CD8-positive, alpha-beta memory T cell (primary cell): ENCODE measurements at places on chromosomes 11 and 22. TPM values are rescaled to one million over a fixed set of nuclear protein-coding genes. Genes with fewer than 3 reads are reported as not detected.

DNA sequence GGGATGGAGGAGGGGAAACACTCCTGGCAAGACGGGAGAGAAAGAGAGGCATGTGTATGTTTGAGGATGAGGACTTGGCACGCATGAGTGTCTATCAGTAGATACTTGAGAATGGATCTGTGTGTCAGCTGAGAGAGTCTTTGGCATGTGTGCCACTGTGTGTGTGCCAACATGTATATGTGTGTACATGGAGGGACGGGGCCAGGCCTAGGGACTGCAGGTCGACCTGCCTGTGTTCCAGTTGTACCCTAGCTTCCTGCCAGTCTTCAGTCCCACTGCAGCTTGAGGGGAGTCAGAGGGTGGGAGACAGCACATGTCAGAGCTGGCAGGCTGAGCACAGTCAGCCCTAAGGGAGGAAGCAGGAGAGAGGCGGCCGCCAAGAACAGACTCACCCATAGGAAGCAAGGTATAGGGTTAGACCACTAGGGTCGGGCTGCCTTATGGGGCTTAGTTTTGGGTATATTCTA lies 5.6 kb downstream of the CLCF1 start:
- H3K27ac ChIP-seq = no peak overlapping the region
- no peak overlapping the region for H3K4me3 ChIP-seq
- H3K36me3 ChIP-seq = no peaks in the 10 kb centered on the region
- H3K4me1 ChIP-seq = peaks cover 58% of the 10 kb centered on the region
- H3K27me3 ChIP-seq = no peaks in the 10 kb centered on the region

DNA sequence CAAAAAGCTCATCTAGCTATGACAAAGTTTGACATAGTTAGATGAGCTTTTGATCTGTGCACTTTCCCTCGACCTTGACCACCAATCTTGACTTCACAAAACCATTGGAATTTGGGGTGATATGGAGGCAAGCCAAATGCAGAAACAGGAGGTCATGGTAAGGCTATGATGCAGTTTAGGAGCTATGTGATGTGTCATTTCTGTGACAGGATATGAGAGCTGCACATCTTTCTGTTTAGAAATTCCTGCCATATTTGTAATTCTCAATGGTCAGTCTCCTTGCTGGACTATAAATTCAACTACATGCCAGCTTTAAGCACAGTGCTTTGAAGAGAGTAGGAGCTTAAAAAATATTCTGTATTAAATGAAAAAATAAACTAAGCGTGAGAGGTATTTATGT lies 12.9 kb downstream of the OR51B6 start:
- no peak for DNase-seq
- no peaks in the 10 kb centered on the region for H3K27me3 ChIP-seq
- H3K27ac ChIP-seq = no peak overlapping the region
- no peaks in the 10 kb centered on the region for H3K36me3 ChIP-seq
- H3K4me1 ChIP-seq = no peaks in the 10 kb centered on the region

- H3K4me1 ChIP-seq = no peaks in the 10 kb centered on the region
- H3K36me3 ChIP-seq = peaks cover 27% of the 10 kb centered on the region
- H3K27me3 ChIP-seq = no peaks in the 10 kb centered on the region
- no peak overlapping the region for H3K4me3 ChIP-seq
- no peak overlapping the region for H3K27ac ChIP-seq
Measured at GRCh38 chr11:61352038-61352437, 9.6 kb downstream of the CYB561A3 start.

DNA sequence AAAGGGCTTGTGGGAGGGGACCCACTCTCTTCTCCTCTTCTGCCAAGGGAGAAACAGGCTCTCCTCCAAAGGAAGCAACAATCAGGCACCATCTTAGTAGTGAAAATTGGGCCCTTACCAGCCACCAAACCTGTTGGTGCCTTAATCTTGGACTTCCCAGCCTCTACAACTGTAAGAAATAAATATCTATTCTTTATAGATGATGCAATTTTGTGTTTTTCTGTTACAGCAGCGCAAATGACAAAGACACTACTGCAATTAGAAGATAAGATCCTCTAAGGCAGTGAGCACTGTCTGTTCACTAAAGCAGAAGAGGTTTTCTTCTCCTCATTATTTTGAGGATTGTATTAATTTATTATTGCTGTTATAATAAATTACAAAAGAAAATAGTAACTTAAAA lies 691.4 kb upstream of the CCDC179 start:
- H3K4me3 ChIP-seq = no peak overlapping the region
- H3K27me3 ChIP-seq = no peaks in the 10 kb centered on the region
- no peak overlapping the region for H3K27ac ChIP-seq
- H3K4me1 ChIP-seq = no peaks in the 10 kb centered on the region

DNA sequence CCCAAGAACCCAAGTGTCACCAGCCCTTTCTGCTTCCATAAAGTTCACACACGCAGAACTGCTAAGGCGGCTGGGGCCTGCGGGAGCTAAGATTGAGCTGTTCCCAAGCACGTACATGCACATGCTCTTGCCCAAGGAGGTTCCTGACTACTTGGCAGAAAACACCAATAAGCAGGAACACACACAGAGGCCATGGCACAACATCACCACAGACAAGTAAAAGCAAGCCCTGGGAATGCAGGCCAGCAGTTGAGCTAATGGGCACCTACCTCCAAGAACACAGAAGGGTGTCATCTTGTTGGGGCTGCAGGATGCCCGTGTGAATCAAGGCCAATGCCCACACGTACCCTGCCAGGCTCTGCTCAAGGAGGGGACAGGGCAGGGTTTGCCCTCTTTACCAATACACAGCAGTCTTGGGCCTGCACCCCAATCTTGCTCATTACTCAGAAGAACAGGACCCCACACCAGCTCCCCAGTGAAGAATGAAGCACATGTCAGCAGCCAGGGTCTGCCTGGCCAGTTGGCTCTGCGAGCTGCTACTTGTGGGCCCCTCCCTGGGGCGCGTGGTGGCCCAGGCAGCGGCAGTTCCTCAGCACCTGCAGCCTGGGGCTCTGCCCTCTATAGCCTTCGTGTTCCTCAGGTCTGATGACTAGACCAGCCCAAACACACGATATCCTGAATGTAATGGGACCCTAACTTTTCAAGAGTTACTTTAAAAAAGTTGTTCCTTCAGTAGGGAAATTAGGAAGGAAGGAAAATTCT lies 32.3 kb upstream of the CYP2D6 start:
- no peak overlapping the region for H3K4me3 ChIP-seq
- DNase-seq = no peak
- no peaks in the 10 kb centered on the region for H3K27me3 ChIP-seq
- H3K4me1 ChIP-seq = no peaks in the 10 kb centered on the region

DNA sequence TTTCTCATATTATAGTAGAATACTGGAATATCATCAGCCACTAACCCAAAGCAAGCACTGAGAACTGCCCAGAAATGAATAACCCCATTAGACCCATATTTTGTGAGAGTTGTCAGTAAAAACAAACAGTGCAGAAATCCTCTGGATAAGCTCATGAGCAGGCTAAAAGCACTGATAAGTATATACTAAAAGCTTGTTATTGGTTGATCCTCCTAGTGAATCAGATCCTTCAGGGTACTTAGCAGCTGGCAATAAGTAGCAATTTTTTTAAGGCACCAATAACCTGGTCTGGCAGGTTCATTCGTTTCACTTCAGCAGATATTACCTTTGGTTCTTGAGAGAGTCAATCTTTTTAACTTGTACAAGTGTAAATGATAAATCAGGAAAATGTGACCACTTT lies 1.2 kb downstream of the NOX4 start:
- no peak for DNase-seq
- no peak overlapping the region for H3K4me3 ChIP-seq
- no peaks in the 10 kb centered on the region for H3K36me3 ChIP-seq
- H3K4me1 ChIP-seq = no peaks in the 10 kb centered on the region
- H3K27me3 ChIP-seq = no peaks in the 10 kb centered on the region
- H3K27ac ChIP-seq = no peak overlapping the region

- H3K36me3 ChIP-seq = peaks cover 3% of the 10 kb centered on the region
- H3K4me3 ChIP-seq = no peak overlapping the region
- peaks cover 28% of the 10 kb centered on the region for H3K4me1 ChIP-seq
- no peak for DNase-seq
Measured at GRCh38 chr22:31486951-31487350, 2.7 kb downstream of the EIF4ENIF1 start.

- H3K4me3 ChIP-seq = no peak overlapping the region
- H3K36me3 ChIP-seq = no peaks in the 10 kb centered on the region
- no peak for DNase-seq
- no peak overlapping the region for H3K27ac ChIP-seq
- peaks cover 12% of the 10 kb centered on the region for H3K27me3 ChIP-seq
Measured at GRCh38 chr11:8080069-8080670, 841 bp upstream of the TUB start.

- H3K27ac ChIP-seq = no peak overlapping the region
- no peak overlapping the region for H3K4me3 ChIP-seq
- H3K36me3 ChIP-seq = no peaks in the 10 kb centered on the region
Measured at GRCh38 chr11:69911310-69912160, 92.3 kb upstream of the FGF3 start.

GRCh38 chr11:19940831-19941230 lies 219.4 kb downstream of the DBX1 start:
- H3K27me3 ChIP-seq = no peaks in the 10 kb centered on the region
- H3K4me3 ChIP-seq = no peak overlapping the region
- no peaks in the 10 kb centered on the region for H3K4me1 ChIP-seq
- H3K27ac ChIP-seq = no peak overlapping the region
- DNase-seq = no peak

- no peaks in the 10 kb centered on the region for H3K36me3 ChIP-seq
- no peaks in the 10 kb centered on the region for H3K27me3 ChIP-seq
- no peaks in the 10 kb centered on the region for H3K4me1 ChIP-seq
- H3K4me3 ChIP-seq = no peak overlapping the region
- H3K27ac ChIP-seq = no peak overlapping the region
Measured at GRCh38 chr11:104094576-104094975, 58.1 kb downstream of the DDI1 start.

DNA sequence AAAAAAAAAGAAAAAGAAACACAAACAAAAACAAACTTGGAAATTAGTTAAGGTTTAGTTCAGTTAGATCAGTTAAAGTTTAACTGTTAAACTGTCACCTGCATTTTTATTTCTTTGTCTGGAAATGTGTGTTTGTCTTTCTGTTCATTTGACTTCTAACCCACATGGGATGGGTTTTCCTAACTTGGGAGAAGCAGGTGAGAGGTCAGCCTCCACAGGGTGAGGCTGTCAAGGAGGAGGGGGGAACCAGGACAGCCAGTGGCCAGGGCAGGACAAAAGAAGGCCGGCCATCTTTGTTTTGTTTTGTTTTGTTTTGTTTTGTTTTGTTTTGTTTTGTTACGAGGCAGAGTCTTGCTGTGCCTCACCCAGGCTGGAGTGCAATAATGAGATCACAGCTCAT lies 13.4 kb upstream of the GCAT start:
- DNase-seq = no peak
- no peak overlapping the region for H3K4me3 ChIP-seq
- no peaks in the 10 kb centered on the region for H3K27me3 ChIP-seq
- no peaks in the 10 kb centered on the region for H3K4me1 ChIP-seq
- no peaks in the 10 kb centered on the region for H3K36me3 ChIP-seq
- no peak overlapping the region for H3K27ac ChIP-seq

- no peaks in the 10 kb centered on the region for H3K27me3 ChIP-seq
- H3K4me3 ChIP-seq = no peak overlapping the region
- no peak for DNase-seq
Measured at GRCh38 chr11:116182356-116182966, 590.3 kb downstream of the BUD13 start.

DNA sequence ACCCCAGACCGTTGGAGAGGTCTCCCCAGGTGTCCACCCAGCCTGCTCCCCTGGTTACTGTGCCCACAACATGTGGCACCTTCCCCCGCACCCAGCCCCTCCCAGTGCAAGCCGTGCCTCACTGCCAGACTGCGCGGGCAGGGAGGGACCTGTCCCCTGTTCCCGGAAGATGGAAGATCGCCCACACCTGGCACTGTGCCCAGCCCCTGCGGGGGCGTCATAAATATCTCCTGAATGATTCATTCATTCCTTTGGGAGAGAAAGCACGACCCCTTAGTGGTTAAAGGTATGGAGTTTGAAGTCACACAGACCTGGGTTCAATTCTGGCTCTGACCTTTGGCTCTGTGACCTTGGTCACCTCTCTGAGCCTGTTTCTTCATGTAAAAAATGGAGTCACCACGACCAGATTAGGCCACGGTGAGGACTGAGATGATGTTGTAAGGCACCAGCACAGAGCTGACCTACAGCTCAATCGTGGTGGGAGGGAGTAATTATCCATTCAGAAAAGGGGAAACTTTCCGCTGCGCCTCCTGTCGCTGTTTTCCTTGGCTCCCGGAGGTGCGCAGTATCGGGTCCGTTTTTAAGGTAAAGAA lies 497 bp upstream of the SYT12 start:
- no peak for DNase-seq
- no peak overlapping the region for H3K4me3 ChIP-seq
- H3K27ac ChIP-seq = no peak overlapping the region

DNA sequence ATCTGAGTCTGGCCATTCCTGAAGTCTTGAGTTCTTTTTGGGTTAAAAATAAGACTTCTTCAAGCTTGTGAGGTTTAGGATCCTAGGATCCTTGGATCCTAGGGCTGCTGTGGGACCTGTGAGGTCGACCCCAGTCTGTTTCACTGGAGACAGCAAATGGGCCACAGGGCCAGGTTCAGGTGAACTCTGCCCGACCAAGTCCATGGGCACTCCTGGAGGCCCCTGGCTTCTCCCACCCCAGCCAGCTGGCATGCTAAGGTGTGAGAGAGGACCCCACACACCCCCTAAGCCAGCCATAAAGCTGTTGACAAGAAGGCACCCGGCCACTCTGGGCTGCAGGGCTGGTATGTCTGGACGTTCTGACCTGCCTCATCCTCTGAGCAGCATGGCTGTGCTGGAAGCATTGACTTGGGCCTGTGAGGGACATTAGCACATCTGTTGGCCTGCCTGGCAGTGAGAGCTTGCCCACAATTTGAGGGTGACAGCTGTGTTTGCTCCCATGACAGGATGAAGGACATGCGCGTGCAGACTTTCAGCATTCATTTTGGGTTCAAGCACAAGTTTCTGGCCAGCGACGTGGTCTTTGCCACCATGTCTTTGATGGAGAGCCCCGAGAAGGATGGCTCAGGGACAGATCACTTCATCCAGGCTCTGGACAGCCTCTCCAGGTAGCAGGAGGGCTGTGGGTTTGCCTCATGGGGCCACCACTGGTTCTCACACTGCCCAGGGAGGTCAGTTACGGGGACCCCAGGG lies 16.0 kb downstream of the CLDN5 start:
- peaks cover 13% of the 10 kb centered on the region for H3K4me1 ChIP-seq
- no peak for DNase-seq
- H3K27me3 ChIP-seq = no peaks in the 10 kb centered on the region
- H3K4me3 ChIP-seq = no peak overlapping the region
- H3K27ac ChIP-seq = no peak overlapping the region

GRCh38 chr11:121523581-121524232 lies 70.9 kb upstream of the SORL1-AS1 start:
- peaks cover 46% of the 10 kb centered on the region for H3K36me3 ChIP-seq
- no peak overlapping the region for H3K27ac ChIP-seq
- no peak for DNase-seq
- no peaks in the 10 kb centered on the region for H3K4me1 ChIP-seq
- H3K27me3 ChIP-seq = no peaks in the 10 kb centered on the region

Gene CRYBB3
- 0.47 TPM for total RNA-seq

Gene LYVE1
- total RNA-seq = not detected

Gene ALX4
- not detected for total RNA-seq

Gene CADM1
- 0.90 TPM for total RNA-seq

Gene APOBEC3B
- total RNA-seq = 7.3 TPM

Gene MS4A13
- not detected for total RNA-seq

Gene BTBD10
- 24.1 TPM for total RNA-seq

Gene PPARA
- 12.9 TPM for total RNA-seq

Gene C11orf71
- 8.2 TPM for total RNA-seq

Gene NFAM1
- total RNA-seq = 0.31 TPM

Gene CDC45
- total RNA-seq = 99.0 TPM

Gene FAM180B
- total RNA-seq = 0.20 TPM

Gene CDC42BPG
- total RNA-seq = 2.3 TPM
